ENCODE measurements at places on chromosomes 3 and 15.
A peak's percentile ranks its signal among the peaks of the same experiment; 100 is the strongest.

DNA sequence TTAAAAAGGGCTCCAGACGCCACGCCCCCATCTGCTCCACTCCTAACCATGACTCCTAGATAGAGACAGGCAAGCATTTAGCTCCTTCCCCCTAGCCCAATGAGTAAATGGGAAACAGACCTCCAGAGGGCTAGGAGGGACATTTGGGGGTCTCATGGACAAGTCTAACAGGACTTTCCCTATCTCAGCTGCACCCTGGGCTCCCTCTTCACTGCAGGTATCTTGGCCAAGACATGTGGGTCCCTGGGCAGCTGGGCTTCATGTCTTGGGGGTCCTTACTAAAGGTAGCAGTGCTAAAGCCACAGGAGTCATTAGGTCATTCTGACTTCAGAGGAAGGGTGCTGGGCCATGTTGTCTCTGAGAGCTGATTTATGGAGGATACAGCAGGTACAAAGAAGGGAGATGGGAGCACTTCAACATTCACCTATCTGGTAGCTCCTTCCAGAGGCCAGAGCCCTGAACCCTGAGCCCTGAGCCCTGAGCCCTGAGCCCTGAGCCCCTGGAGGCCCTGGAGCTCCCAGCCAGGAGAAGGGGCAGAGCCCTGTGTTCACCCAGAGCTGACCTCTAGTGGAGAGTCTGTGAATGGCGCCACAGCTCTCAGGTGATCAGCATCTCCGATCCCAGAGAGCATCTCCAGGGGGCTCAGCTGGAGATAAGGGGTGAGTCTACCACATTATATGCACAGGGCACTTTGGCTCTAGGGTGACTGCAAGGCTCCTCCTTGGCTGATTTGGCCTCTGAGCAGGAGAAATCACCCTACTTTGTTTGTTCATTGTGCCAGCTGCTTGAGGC is 40.1 kb upstream of the EPHB1 start:
- peak; percentile 61 for DNase-seq

GRCh38 chr3:61646851-61647525 is 85.6 kb downstream of the PTPRG start:
- DNase-seq: no peak

DNA sequence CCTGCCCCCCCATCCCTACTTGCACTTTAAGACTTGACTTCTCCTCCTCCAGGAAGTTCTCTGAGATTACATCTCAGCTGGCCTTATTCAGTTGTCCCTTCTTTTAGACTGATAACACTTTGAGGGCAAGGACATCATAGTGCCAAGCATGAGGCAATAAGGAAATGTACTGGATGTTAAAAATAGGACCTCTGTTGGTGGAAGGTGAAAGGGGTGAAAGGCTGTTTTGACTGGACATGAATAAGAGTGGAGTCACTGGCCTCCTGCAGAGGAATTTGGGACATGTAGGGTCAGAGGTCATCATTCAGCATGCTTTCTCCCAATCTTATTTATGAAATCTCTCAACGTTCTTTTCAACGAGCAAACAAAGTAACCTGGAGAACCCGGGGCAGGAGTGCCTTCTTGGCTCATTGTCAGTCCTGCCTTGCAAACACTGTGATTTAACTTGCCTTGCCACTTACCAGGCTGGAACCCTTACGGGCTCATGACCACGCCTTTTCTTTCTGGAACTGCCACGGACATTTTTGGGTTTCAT is 38.6 kb downstream of the TRIM71 start:
- DNase-seq: no peak

DNA sequence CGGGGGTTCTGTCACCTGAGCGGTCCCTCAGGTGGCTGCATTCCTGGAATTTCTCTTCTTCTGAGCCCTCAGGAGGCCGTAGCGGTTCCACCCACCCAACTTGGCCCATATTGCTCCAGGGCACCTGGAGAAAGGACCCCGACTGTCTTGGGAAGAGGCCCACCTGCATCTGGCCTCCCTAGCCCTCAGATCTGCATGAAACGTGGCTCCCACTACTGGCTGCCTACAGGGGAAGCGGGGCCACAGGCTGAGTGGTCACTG is 9.9 kb upstream of the ANPEP start:
- DNase-seq: no peak

GRCh38 chr3:103511891-103512290 is 1077.1 kb downstream of the ZPLD1 start:
- DNase-seq: no peak

DNA sequence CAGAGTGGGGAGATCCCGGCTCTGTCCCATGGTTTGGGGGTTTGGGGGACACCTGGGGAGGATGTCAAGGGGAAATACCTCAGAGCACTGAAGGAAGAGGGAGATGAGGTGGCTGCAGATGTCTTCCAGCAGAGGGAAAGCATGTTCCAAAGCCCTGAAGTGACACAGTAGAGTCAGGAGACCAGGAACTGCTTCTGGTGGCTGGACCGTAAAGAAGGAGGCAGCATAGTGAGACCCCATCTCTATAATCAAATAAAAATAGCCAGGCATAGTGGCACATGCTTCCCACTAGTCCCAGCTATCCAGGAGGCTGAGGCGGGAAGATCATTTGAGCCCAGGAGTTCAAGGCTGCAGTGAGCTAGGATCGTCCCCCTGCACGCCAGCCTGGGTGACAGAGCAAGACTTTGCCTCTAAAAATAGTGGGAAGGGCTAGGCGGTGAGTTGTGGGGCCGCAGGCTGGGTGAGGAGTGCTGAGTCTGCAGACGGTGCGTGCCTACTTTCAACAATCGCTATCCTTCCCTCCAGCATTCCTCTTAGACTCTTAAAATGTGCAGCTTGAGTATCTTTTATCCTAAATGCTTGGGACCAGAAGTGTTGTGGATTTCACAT is 26.2 kb downstream of the HES1 start:
- DNase-seq: no peak

- DNase-seq: peak; percentile 75
These were observed 51.2 kb upstream of the ULK4 start for GRCh38 chr3:42012935-42013690.

DNA sequence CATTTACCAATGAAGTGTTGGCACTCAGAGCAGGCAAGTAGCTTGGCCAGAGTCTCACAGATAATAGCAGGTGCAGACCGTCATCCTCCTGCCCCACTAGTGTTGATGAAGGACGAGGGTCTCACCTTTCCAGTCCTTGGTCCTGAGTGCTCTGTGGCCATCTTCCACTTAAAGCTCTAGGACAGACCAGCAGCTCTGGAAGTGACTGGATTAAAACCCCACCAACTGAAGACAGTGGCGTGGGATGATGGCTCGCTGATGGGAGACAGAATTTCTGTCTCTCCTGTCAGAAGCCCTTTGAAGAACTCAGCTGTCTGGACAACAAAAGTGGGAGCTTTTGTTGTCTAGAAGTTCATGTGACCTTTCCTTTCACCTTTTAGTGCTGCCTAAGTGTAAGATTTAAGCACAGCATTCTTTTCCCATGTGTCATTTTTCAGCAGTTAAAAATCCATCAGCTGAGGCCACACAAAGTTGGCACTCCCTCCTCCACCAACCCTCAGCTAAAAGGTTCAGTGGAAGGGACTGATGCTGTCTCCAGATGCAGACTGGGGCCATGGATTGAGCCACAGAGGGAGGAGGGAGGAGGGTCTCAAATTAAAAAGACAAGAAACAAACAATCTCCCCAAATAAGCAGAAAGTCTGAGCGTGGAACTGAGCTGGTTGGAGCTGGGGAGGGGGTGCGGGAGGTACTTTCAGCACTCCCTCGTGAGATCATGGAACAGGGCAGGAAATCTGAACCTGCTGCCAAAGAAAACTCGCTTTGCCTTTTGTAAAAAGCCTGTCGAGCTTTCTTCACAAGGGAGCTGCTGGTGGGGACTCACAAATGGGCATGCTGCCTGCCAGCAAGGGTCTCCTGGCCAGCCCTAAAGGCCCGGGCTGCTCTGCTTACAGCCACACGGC is 148.5 kb upstream of the CTDSPL start:
- no peak for DNase-seq

GRCh38 chr15:86384186-86384585 is 304.5 kb downstream of the AGBL1 start:
- DNase-seq: no peak
